ENCODE measurements at places on chromosomes 16 and 17. TPM values are rescaled to one million over a fixed set of nuclear protein-coding genes. Genes with fewer than 3 reads are reported as not detected.

The OR4D1 gene
- not detected for total RNA-seq

The ZFHX3 gene
- total RNA-seq, result 3.9 TPM

The CIAO2B gene
- 125 TPM for total RNA-seq

- no peak for ATAC-seq
Measured at GRCh38 chr16:62135911-62136310, 99.7 kb upstream of the CDH8 start.

- no peak for ATAC-seq
Measured at GRCh38 chr16:50195756-50196155, 42.6 kb downstream of the TENT4B start.

- peak; percentile 83 for ATAC-seq
Measured at GRCh38 chr17:62790564-62790986, 17.5 kb downstream of the MARCHF10 start.

- no peak for ATAC-seq
Measured at GRCh38 chr17:30379903-30380381, 1.2 kb downstream of the CPD start.

- ATAC-seq, result peak; percentile 76
Measured at GRCh38 chr17:29155227-29155965, 24.8 kb downstream of the MYO18A start.

- no peak for ATAC-seq
Measured at GRCh38 chr17:13337864-13338371, 263.8 kb downstream of the HS3ST3A1 start.

- no peak for ATAC-seq
Measured at GRCh38 chr17:79830763-79831264, 8.4 kb downstream of the CBX4 start.

GRCh38 chr16:14358697-14359305 lies 271.3 kb downstream of the PARN start:
- ATAC-seq, result peak; percentile 92

DNA sequence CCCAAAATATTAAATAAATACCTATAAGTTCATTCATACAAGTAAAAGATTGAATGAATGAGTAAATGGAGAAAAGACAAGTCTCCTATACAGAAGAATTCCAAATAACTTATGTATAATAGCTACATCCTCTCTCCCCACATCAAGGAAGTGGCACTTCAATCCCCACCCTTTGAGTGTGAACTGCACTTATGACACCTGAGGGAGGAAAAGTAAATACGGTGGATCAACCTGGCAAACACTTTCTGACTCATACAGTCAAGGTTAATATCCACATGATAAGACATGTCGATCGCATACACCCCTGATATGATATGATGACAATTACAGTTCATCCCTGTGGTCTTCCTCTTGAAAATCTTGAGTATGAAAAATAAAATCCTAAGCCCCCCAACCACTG lies 18.0 kb downstream of the SLFN12L start:
- ATAC-seq, result peak; percentile 70

DNA sequence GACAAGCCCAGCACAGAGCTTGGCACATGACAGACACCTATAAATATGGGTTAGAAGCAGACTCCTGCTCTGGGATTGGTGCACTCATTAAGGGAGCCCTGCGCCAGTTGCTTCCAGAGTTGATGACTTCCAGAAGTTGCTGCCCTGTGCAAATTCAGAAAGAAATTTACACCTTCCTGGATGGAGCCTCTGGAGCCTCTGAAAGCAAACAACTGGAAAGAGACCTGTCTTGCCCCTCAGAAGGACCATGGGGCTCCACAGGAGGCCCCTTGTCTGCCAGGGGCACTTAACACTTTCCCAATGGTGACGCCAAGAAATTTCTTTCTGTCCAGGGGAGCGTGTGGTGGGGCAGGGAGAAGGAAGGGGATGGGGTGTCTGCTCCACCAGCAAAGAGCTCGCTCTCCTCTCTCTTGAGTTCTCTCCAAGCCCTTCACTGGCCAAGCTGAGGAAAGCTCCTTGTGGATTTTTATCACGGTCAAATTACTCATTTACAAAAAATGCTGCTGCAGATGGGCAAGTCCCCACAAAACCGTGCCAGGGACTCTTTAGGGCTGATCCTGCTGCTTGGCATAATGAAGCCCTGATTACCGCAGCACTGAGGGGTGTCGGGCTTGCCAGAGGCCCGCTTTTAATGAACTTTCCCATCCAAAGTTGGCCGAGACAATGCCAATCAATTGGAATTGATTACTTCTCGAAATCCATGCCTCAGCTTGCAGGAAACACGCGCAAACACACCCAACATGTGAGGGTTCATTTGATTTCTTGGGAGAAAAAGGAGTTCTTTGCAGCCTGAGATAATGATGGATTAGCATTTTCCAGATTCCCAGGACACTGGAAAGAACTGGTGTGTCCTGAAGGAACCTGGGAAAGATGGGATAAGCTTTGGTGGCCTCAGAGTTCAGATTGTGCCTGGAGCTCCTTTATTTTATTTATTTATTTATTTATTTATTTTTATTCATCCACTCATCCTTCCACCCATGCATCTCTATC lies 583.6 kb upstream of the CDH5 start:
- ATAC-seq, result peak; percentile 10

DNA sequence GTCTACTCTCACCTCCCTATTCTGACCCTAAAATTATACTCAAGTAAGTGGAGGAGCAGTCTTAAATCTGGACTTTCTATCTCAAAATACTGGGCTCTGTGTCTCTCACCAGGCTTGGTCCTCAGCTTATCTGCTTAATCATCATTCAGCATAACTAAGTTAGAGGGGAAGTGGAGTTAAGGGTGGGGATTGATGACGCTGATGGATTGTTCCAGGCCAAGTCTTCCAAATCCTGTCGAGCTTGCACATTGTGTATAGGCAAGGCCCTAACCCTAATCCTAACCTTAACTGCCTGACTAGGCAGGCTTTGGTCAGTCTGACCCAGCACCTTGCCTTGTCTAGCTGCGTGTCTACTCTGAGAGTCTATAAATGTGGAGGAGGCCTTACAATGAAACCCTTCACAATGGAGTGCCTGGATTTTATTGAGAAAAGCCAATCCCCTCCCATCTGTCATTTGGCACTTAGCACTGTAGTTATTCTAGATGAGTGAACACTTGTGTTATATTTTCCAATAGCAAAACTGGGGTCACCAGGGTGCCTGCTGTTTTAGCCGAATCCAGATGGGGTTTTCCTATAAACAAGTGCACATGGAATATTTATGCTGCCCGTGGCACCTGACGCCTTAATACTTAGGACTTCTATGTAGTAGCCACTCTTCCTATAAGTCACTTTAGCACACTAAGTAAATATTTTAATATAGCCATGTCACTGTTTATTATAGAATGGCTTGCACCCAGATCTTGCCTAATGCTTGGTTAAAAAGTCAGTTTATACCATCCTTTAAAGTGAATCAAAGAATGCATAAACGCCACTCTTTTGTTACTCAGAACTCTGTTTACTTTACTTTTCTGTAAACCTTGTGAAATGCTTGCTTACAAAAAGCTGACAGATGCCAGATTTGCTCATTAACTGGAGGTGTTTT lies 193.2 kb upstream of the MYOCD start:
- no peak for ATAC-seq

Data from esophagus mucosa (tissue), 1 donor.